Renal pelvis (tissue), 12 donors: ENCODE measurements at places on chromosomes 16 and 17. TPM values are rescaled to one million over a fixed set of nuclear protein-coding genes. Genes with fewer than 3 reads are reported as not detected.

The RPH3AL gene
- polyA plus RNA-seq = 23.1 TPM

- no peak for DNase-seq
Measured at GRCh38 chr17:76262732-76263344, 2.3 kb upstream of the UBALD2 start.

GRCh38 chr17:75240394-75241142 lies 20.8 kb downstream of the GGA3 start:
- DNase-seq = no peak

DNA sequence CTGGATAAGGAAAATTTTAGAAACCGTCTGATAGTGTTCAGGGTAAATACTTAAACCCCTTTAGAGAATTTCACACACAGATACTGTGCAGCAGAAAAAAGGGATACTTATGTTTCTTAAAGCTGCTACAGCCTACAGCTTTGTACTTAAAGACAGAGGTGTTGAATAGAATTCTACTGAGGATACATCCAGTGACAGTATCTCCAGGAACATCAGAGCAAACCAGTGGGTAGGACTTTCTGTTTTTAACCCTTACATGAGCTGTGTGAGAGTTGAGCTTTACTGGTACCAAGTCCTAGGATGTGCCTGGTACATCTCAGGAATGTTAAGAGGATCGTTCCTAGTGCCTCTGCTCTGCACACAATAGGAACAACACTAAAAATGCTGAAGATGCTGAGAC lies 191.5 kb downstream of the FTO start:
- no peak for DNase-seq

DNA sequence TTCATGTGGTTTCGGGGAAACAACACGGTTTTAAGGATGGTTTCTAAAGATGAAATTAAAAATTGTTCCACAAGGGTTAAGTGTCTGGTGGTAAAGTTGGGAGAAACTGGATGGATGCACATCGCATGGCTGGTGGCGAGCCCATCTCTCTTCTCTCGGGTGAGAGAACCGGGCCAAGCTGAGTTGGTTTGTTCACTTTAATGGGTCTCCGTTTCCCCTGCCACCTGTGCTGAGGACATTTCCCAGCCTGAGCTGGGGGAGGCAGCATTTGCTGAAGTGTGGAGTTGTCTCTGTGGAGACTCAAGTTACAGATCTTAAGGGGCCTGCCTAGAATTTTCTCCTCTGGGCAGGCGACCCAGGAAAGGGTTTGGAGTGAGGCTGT lies 7.9 kb downstream of the FUS start:
- no peak for DNase-seq

The PRSS22 gene
- 9.2 TPM for polyA plus RNA-seq

The SCGB1C2 gene
- polyA plus RNA-seq = 1.6 TPM

- no peak for DNase-seq
Measured at GRCh38 chr16:57720142-57720575, 15.4 kb upstream of the KATNB1 start.

- DNase-seq = no peak
Measured at GRCh38 chr17:29777663-29778062, 152.4 kb downstream of the SSH2 start.

The HMOX2 gene
- 41.2 TPM for polyA plus RNA-seq
